NAMALWA (cell line): ENCODE measurements at places on chromosomes 7 and 10.
A peak's percentile ranks its signal among the peaks of the same experiment; 100 is the strongest.

GRCh38 chr7:19815546-19815945 is 42.1 kb upstream of the TMEM196 start:
- DNase-seq: no peak

GRCh38 chr7:120108376-120108775 is 164.6 kb upstream of the KCND2 start:
- no peak for DNase-seq

DNA sequence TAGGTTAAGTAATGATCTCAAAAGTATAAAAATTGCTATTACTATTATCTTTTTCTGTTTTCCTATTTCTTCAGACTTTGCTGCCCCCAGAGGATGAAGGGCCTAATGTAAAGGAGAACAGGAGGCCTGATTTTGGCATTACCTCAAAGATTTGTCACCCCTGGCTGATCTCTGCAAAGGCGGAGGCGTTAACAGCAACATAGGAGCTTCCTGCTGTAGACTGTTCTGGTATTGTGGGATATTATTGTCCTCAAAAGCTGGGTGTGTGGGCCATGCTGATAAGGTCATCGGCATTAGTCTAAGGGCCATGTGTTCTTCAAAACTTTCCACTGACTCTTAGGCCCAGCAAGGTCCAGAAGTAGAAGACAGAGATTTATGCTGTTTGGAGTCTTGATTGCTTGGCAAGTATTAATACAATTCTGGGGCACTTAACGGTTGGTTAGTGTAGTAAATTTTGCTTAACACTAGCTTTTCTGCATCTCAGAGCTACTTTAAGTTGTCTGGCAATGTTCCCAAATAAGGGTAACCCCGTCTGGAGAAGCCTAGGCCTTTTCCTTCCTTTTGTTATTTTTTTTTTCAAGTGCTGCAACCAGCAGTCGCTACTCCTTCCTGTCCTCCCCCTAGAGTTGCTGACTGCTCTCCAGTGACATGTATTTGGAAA is 14.0 kb upstream of the ENTPD1 start:
- DNase-seq: no peak

GRCh38 chr10:96397902-96398301 is 39.1 kb upstream of the OPALIN start:
- no peak for DNase-seq

DNA sequence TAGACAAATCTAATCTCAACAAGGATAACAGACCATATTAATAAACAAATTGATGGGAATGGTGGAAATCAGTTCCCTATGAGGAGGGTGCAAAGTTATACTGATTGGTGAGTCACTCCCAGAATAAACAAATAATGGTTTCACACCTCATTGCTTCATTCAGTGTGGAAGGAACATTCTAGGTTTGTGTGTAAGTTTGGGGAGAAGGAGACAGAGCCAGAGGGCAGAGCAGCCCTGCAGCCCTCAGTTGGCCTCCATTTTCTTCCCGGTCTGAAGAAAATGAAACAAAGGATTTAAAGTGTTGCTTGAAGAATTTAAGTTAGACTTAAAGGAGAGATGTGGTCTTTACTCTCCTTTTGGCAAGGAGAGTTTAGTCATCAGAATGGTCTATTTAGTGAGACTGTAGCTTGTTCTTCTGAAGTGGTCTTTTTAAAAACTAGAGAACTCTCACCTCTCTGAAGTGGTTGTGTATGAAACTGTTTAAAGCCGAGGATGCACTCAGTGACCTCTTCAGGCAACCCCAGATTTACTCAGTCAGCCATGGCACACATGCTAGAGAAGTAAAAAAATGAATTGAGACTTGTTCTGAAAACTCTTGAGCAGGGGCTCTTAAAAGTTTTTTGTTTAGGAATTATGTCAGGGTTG is 27.2 kb downstream of the IKZF1 start:
- DNase-seq: peak; percentile 80

DNA sequence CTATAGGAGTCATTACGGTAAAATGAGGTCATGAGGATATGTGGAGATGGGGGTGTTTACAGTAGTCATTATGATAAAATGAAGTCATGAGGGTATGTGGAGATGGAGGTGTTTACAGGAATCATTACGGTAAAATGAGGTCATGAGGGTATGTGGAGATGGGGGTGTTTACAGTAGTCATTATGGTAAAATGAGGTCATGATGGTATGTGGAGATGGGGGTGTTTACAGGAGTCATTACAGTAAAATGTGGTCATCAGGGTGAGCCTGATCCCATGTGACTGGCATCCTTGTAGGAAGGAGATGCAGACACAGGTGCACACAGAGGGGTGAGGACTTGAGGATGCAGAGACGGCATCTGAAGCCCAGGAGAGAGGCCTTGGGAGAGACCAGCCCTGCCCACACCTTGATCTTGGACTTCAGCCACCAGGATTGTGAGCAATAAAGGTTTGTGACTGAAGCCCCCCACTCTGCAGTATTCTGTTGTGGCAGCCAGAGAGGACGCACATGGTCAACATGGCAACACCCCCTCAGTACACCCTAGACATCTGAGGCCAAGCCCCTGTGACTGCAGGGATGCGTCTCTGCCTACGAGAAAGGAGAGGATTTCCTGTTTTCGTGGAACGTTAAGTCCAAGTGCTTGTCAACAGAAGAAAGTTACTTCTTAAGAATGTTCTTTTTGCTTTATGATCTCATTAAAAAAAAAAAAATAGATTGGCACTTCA is 544.4 kb downstream of the DNAJB6 start:
- no peak for DNase-seq

DNA sequence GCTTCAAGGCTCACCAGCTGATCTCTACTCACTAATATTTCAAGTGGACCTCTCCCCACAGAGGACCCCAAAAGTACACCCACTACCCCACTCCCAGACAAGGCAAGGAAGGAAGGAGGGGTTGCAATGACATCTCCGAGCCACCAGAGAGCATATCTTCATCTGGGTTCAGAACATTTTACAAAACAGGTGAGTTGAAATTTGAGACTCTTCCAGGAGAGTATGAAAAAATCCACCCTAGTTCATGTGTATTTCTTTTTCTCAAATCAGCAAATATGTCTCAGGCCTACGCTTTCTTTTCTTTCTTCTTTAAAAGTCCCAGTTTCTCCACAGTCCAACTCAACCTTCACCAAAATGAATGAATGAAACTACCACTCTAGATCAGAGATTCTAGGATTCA is 61.9 kb downstream of the SGMS1 start:
- DNase-seq: no peak

DNA sequence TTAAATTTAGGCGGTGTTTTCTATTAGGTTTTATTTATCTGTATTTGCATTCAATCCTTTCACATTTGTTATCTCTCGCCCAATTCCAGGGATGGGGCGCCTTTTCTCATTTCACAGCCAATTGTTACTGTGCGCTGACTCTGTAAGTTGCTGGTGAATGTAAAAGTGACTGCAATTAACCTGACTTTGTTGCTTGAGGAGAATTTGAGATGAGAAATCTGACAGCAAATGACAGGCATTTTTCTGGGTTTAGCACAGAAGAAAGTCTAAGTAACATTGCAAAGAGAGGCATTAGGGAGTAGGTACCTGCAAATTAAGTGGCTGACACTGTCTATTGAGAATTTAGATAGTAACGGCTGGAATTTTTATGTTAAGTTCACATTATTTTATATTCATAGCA is 16.6 kb downstream of the FOXP2 start:
- DNase-seq: no peak

DNA sequence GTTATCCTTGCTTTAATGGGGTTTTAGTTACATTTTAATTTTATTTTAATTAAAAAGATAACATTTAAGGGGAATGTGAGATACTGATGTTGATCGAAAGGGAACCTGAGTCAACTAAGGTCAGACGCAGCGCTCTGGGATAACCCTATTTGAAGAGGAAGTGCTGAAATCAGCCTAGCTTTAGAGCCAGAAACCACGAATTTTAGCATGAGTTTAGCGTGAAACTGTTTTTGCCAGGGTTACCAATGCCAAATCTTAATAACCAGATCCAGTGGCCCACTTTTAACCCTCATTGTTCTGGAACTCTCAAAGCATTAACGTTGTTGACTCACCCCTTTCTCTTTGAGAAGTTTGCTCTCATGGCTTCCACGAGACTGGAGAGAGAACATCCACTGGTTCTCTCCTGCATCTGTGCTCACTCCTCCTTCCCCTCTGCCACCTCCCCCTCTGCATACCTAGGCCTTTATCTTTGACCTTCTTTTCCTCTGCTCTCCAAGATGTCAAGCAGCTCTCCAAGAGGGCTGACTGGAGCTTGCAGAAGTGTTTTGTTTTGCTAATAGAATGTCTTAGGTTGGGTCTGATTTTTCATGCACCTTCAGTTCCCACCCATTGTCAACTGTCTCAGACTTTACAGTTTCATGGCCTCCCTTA is 198.3 kb upstream of the CELF2 start:
- DNase-seq: no peak

- DNase-seq: no peak
Measured at GRCh38 chr10:86828145-86828544, 71.7 kb downstream of the BMPR1A start.

DNA sequence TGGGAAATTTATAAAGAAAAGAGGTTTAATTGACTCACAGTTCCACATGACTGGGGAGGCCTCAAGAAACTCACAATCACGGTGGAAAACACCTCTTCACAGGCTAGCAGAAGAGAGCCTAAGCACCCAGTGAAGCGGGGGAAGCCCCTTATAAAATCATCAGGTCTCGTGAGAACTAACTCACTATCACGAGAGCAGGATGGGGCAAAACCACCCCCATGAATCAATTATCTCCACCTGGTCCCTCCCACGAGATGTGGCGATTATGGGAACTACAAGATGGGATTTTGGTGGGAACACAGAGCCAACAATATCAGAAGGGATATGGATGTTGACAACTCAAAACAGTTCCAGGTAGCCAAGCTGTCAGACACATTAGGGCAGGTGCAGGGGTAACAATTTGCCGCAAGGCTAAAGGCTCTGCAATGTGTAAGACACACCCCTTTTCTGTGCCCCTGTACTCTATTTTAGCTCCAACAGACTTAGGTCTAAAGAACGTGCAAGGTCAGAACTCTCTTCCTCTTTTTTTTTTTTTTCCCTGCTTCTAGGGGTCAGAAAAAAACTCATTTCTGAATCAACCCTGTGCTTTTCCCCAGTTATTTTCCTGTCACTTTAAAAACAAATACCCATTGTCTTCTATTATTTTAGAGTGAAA is 30.7 kb upstream of the RBM20 start:
- DNase-seq: peak; percentile 59

GRCh38 chr10:7000061-7000460 is 410.8 kb downstream of the SFMBT2 start:
- no peak for DNase-seq

DNA sequence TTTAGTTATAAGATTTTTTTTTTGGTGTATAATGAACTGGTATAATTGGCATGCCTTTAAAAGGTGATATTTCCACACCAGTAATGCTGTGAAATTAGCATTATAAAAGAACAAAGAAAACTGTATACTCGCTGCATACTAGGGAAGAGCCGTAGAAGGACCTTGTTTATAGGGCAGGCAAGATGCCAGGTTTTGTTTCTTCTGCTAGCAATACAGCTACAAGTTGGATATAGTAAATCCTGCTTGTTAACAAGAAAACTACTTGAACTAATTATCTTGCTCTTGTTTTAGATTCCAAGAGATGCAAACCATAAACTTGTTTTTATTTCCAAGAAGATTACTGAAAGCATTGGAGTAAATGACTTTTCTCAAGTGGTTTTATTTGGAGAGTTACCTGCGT is 1.9 kb downstream of the DNAH11 start:
- no peak for DNase-seq

GRCh38 chr10:120459185-120459584 is 2.2 kb downstream of the PLPP4 start:
- DNase-seq: no peak

GRCh38 chr10:123270221-123270620 is 116.0 kb downstream of the BUB3 start:
- DNase-seq: no peak

DNA sequence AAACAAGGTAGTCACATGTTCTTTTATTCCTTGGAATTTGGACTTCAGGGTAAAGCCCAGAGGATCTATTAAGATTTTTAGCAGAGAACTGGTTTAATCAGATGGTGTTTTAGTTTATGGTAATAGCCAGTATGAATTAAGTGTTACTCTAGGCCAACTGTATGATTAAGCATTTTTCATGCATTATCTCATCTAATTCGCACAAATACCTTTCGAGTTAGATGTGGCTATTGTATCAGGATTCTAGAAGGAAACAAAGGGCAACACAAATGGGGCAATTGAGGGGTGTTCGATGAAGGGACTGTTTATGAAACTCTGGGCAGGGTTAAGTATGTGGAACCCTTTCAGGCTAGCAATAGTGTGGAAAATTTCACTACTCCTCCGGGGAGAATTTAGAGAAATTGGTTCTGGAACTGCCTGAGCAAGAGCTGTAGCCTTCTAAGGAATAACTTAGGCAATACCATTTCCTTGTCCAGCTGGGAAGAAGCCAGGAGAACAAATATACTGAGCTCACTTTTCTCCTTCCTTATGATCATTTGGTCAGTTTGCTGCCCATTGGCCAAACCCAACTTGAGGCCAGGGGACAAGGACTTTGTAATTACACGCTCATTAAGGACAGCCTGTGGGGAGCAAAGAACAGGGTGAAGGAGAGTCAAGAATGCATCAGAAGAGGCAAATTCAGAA is 319.0 kb upstream of the FZD1 start:
- no peak for DNase-seq

GRCh38 chr7:1055491-1055955 is 11.2 kb downstream of the GPR146 start:
- no peak for DNase-seq

DNA sequence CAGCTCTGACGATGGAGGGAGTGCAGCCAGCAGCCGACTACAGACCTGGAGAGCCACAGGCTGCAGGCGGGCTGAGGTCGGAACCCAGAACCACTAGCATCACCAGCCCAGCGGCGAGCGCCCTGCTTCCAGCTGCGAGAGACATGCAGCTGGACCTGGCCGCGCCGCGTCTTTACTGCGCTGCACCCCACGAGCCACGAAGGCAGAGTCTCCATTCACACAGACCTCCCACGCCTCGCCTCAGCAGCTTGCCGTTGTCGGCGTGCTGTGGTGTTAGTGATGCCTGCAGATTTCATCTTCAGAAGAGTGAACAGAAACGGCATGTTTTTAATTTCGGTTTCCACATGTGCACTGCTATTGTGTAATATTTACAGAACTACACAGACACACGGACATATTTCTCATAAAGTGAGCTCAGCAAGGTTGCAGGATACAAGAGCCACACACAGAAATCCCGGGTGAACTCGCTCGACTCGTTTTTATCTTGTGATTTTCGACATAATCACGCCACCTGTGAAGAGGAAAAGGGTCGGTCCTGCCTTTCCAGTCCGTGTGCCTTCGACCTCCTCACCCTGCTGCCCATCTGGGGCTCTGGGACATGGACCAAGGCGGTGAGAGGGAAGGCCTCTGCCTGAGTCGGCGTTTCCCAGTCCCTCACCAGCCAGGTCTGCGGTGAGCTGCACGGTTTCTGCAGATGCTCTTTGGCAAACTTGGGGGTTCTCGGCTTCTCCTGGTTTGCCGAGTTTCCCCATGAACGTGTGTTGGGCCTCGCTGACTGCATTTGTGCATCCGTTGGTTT is 252.2 kb downstream of the ELFN1 start:
- peak; percentile 50 for DNase-seq
